Lung (tissue), 17 donors: ENCODE measurements at places on chromosomes 7 and 10.

DNA sequence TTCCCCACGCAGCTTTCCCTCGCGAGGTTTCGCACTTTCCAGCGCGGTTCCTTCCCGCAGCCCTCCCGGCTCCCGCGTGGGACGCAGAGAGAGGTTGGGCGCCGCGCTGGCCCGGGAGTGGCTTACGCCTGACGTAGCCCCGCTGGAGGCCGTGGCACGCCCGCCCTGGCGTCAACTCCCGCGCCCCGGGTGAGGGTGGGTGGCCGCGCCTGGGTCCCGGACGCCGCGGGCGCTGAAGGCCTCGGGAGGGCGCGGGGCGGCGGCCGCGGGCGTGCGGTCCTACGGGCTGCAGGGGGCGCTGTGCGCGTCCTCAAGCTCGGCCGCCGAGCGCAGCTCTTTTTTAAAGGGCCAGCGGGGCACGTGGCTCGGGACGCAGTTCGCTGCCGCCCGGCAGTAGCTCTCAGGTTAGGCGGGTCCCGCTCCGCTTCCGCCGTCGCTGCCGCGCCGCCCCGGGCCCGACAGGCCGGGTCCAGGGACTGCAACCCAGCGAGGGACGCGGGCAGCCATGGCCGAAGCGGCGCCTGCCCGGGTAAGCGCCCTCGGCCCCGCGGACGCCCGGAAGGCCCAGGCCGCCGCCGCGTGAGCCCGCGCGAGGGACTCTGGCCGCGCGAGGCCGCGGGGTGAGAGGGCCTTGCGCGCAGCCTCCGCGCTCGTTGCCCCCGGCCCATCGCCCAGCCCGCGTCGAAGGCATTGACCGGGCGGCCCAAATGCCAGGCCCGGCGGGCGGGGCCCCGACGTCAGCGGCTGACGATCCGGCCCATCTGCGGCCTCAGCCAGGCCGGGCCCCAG is at the start of gene ZNF783:
ZNF783 (plus strand) TSS at position 368 of the 789 bp plus-strand sequence; CDS start at position 506, 138 bp downstream.
- H3K27me3 ChIP-seq = no peaks in the 10 kb centered on the region
- peak within 1 kb of the TSS; percentile 56 for H3K4me3 ChIP-seq
- H3K27ac ChIP-seq = peak within 1 kb of the TSS; percentile 94
- peaks cover 5% of the 10 kb centered on the region for H3K4me1 ChIP-seq
- no peaks in the 10 kb centered on the region for H3K36me3 ChIP-seq

DNA sequence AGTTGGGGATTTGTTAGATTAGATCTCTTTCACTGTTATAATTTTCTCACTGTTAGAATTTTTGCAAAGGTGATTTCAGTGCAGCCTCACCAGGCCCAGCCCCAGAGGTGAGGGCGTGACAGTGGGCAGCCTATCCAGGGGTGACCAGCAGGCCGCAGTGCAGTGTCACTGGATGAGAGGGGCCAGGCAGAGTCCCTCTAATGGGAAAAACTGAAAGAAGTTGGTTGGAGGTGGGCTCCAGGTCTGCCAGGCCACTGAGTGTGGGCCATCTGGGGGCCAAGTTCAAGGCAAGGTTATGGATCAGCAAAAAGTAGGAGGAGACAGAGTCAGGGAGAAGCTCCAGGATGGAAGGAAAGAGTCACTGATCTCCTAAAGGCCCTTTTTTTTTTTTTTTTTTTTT is 90.5 kb upstream of the SDK1 start:
- H3K27ac ChIP-seq = no peak overlapping the region
- H3K36me3 ChIP-seq = no peaks in the 10 kb centered on the region
- H3K27me3 ChIP-seq = no peaks in the 10 kb centered on the region
- H3K4me1 ChIP-seq = no peaks in the 10 kb centered on the region

DNA sequence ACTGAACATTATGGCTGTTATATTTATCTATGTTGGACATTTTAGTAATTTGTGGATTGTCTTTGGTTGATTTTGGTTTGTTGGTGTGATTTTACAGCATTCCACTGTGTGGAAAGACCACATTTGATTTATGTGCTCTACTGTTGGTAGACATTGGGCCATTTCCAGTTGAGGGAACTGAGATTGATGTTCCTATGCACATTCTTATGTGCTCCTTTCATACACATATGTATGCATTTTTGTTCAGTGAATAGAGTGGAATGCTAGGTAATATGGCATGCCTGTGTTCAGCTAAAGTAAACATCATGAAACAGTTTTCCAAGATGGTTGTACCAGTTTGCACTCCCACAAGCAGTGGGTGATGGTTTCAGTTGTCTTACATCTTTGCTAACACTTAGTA is 15.1 kb downstream of the CACNB2 start:
- no peaks in the 10 kb centered on the region for H3K4me1 ChIP-seq
- no peak for DNase-seq
- peaks cover 5% of the 10 kb centered on the region for H3K36me3 ChIP-seq

DNA sequence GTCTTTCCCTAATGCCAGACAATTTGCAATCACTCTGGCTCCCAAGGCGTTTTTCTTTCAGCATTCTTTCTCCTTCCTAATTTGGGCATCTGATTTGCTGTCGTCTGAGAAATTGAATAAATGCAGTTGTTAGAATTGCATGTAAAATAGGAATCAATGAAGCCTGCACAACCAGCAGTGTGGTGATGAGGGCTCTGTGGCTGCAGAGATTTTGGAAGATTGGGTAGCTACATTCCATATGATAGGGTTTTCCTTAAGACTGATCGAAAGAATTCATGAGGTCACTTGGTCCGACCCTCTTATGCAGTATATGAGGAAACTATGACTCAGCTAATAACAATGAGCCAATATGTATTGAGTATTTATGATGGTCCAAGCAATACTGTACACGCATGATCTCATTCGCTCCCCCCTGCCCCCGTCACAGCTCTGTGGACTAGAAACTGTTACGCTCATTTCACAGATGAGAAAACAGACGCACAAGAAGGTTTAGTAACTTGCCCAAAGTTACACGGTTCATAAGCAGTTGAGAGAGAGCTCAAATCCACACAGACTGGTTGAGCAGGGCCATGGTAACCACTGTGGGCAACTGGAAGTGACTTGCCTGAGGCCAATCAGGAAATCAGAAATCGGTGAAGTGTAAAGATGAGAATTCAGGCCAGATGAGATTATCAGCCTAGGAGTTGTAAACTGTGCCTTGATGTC is 527.2 kb downstream of the GATA3 start:
- no peak overlapping the region for H3K27ac ChIP-seq
- no peak for DNase-seq
- no peak overlapping the region for H3K4me3 ChIP-seq
- H3K36me3 ChIP-seq = no peaks in the 10 kb centered on the region
- no peaks in the 10 kb centered on the region for H3K4me1 ChIP-seq

- no peaks in the 10 kb centered on the region for H3K27me3 ChIP-seq
- no peaks in the 10 kb centered on the region for H3K36me3 ChIP-seq
- no peak overlapping the region for H3K4me3 ChIP-seq
- DNase-seq = no peak
These were observed 4.9 kb downstream of the MAT1A start for GRCh38 chr10:80284522-80284921.

DNA sequence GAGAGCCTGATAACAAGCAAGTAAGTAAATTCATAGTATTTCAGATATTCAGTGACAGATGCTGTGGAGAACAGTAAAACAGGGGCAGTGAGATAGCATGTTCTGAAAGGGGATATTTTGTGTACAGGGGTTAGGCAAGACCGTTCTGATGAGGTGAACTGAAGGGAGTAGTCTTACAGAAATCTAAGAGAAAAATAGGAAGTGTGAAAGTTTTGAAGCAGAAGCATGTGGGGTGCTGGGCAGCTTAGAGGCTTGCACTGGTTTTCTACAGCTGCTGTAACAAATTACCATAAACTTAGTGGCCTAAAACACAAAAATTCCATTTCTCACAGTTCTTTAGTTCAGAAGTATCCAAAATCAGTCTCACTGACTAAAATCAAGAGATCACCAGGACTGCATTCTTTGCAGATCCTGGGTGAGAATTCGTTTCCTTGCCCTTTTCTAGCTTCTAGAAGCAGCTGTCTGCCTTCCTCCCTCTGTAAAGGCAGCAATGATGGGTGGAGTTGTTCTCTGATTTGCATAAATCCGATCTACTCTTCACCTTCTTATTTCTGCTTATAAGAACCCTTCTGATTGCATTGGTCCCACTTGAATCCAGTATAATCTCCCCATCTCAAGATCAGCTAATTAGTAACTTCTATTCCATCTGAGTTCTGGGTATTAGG is 7.5 kb upstream of the KLF14 start:
- H3K36me3 ChIP-seq = no peaks in the 10 kb centered on the region
- no peak overlapping the region for H3K27ac ChIP-seq
- DNase-seq = no peak
- peaks cover 7% of the 10 kb centered on the region for H3K27me3 ChIP-seq
- H3K4me1 ChIP-seq = no peaks in the 10 kb centered on the region

DNA sequence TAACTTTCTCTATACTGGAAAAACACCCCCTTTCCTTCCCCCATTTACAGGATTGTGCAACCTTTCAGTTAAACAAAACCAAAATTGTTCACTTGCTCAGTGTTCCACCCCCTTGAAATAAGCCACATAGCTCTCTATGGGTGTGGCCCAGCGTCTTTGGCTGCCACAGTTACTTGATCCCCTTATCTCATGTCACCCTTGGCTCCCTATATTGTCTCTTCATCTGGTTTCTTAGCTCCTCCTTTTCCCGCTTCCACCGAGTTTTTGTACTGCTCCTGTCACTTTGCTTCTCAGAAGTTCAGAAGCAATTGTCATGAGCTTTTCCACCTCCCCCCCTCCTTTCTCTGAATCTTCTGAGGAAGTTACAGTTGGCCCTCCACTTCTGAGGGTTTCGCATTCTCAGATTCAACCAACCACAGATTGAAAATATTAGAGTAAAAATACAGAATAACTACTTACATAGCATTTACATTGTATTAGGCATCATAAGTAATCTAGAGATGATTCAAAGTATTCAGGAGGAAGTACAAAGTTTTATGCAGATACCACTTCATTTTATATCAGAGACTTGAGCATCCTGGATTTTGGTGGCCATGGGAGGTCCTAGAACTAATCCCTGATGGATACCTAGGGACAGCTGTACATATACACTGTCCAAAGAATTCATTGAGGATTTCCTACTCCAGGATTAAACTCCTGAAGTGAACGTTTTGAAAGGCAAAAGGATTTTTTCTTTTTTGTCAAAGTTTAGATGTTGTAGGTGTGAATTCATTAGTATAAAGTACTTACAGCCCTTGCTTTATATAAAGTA is 60.4 kb downstream of the ADD3 start:
- H3K4me3 ChIP-seq = no peak overlapping the region
- DNase-seq = no peak
- peaks cover 22% of the 10 kb centered on the region for H3K4me1 ChIP-seq
- no peaks in the 10 kb centered on the region for H3K27me3 ChIP-seq
- no peaks in the 10 kb centered on the region for H3K36me3 ChIP-seq

DNA sequence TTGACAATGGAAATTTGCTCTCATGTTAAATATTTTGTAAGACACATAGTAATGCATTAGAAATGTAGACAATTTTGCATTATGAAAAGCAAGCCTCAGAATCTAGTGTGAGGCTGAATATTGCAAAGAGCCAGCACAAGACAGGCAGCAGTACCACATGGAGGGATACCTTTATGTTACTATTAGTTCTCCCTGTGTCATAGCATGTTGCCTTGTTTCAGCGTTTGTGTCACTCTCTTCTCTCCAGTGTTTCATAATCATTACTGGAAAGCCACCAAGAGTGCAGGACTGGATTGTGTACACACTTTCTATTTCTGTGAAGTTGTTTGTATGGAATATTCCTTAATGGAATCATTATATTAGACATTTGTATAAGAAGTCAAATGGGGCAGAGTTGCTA is 8.5 kb downstream of the AHR start:
- H3K27me3 ChIP-seq = no peaks in the 10 kb centered on the region
- peak; percentile 63 for DNase-seq
- peaks cover 30% of the 10 kb centered on the region for H3K4me1 ChIP-seq
- peak overlapping the region; percentile 61 for H3K27ac ChIP-seq
- H3K36me3 ChIP-seq = peaks cover 3% of the 10 kb centered on the region

GRCh38 chr10:34814223-34814912 is 728 bp downstream of the PARD3 start:
- no peaks in the 10 kb centered on the region for H3K27me3 ChIP-seq
- DNase-seq = peak; percentile 75
- H3K4me1 ChIP-seq = peaks cover 10% of the 10 kb centered on the region

DNA sequence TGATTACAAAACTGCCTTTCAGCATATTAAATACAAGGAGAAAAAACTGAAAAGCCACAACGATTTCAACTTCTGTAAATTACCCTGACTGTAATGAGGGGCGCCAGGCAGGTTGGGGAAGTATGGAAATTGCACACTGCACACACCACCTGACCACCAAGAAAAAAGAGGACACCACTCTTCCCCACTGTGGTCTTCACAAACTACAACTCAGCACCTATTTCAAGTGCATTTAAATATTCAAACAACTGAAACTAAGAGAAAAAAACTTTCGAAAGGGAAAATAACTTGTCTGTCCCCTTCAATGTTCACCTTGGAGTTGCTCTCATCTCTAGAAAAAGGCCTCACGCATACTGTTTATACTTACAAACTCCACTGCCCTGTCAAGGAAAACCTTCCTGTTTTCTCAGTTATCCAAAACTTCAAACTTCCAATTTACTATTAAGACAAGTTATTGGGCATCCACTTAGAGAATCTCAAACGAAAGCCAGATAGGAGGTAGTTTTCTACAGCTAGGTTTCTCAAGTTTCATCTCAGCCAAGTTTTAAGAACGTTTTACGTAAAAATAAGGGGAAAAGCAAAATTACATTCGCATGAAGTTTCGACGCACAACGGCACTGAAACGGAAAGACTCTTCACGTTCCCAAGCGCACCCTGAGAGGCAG is 1.4 kb downstream of the LARP4B start:
- H3K4me3 ChIP-seq = peak overlapping the region; percentile 83
- H3K36me3 ChIP-seq = peaks cover 4% of the 10 kb centered on the region
- H3K27me3 ChIP-seq = no peaks in the 10 kb centered on the region
- peaks cover 17% of the 10 kb centered on the region for H3K4me1 ChIP-seq
- DNase-seq = no peak
- peak overlapping the region; percentile 99 for H3K27ac ChIP-seq
